ENCODE measurements at places on chromosomes 16 and 17. TPM values are rescaled to one million over a fixed set of nuclear protein-coding genes. Genes with fewer than 3 reads are reported as not detected.

- DNase-seq = no peak
- H3K27me3 ChIP-seq = no peaks in the 10 kb centered on the region
- H3K27ac ChIP-seq = no peak overlapping the region
- H3K4me3 ChIP-seq = no peak overlapping the region
Measured at GRCh38 chr16:65480281-65481091, 358.6 kb upstream of the CDH11 start.

DNA sequence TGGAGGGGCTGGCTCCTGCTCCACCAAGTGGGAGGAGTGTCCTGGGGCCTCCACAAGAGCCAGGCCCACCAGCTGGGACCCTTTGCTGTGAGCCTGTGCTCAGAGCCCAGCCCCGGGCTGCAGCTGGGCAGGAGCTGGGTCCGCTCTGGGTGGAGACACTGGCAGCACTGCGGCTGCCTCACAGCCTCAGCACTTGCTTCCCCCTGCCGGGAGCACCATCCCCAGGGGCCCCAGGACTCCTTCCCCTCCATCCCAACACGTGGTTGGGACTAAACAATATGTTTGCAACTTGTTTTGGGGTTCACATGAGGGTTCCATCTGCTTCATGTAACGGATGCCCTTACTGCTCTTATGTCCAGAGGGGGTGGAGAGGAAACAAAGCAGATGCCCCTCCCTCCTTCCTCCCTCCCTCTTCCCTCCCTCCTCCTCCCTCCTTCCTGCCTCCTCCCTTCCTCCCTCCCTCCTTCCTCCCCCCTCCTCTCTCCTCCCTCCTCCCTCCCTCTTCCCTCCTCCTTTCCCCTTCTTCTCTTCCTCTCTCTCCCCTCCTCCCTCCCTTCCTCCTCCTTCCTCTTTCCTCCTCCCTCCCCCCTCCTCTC, 16.3 kb upstream of the CBFA2T3 start:
- H3K27ac ChIP-seq = no peak overlapping the region
- H3K36me3 ChIP-seq = no peaks in the 10 kb centered on the region
- DNase-seq = no peak
- H3K27me3 ChIP-seq = peaks cover 98% of the 10 kb centered on the region

GRCh38 chr16:57016831-57017230, 27.5 kb downstream of the NLRC5 start:
- H3K27me3 ChIP-seq = no peaks in the 10 kb centered on the region
- H3K4me1 ChIP-seq = peaks cover 17% of the 10 kb centered on the region
- DNase-seq = no peak
- no peak overlapping the region for H3K27ac ChIP-seq

- H3K36me3 ChIP-seq = no peaks in the 10 kb centered on the region
- H3K4me3 ChIP-seq = no peak overlapping the region
- H3K4me1 ChIP-seq = no peaks in the 10 kb centered on the region
- H3K27ac ChIP-seq = no peak overlapping the region
- H3K27me3 ChIP-seq = peaks cover 54% of the 10 kb centered on the region
Measured at GRCh38 chr17:45821147-45821546, 23.5 kb upstream of the SPPL2C start.

GRCh38 chr16:46908540-46909372, 24.6 kb downstream of the GPT2 start:
- H3K27me3 ChIP-seq = no peaks in the 10 kb centered on the region
- no peak for DNase-seq

GRCh38 chr16:64375391-64375980, 746.4 kb downstream of the CDH11 start:
- no peak for DNase-seq
- peaks cover under 1% of the 10 kb centered on the region for H3K4me1 ChIP-seq
- H3K36me3 ChIP-seq = no peaks in the 10 kb centered on the region
- H3K4me3 ChIP-seq = no peak overlapping the region

GRCh38 chr16:59274141-59274540, 540.0 kb upstream of the GOT2 start:
- no peaks in the 10 kb centered on the region for H3K36me3 ChIP-seq
- H3K4me1 ChIP-seq = no peaks in the 10 kb centered on the region
- H3K27me3 ChIP-seq = no peaks in the 10 kb centered on the region
- DNase-seq = no peak
- no peak overlapping the region for H3K27ac ChIP-seq

- no peaks in the 10 kb centered on the region for H3K36me3 ChIP-seq
- H3K27ac ChIP-seq = no peak overlapping the region
- peaks cover 58% of the 10 kb centered on the region for H3K27me3 ChIP-seq
- no peak overlapping the region for H3K4me3 ChIP-seq
Measured at GRCh38 chr16:87063543-87063942, 253.6 kb downstream of the C16orf95 start.

- DNase-seq = no peak
- no peak overlapping the region for H3K4me3 ChIP-seq
- H3K27ac ChIP-seq = no peak overlapping the region
Measured at GRCh38 chr16:89478576-89479221, 11.7 kb downstream of the ANKRD11 start.

DNA sequence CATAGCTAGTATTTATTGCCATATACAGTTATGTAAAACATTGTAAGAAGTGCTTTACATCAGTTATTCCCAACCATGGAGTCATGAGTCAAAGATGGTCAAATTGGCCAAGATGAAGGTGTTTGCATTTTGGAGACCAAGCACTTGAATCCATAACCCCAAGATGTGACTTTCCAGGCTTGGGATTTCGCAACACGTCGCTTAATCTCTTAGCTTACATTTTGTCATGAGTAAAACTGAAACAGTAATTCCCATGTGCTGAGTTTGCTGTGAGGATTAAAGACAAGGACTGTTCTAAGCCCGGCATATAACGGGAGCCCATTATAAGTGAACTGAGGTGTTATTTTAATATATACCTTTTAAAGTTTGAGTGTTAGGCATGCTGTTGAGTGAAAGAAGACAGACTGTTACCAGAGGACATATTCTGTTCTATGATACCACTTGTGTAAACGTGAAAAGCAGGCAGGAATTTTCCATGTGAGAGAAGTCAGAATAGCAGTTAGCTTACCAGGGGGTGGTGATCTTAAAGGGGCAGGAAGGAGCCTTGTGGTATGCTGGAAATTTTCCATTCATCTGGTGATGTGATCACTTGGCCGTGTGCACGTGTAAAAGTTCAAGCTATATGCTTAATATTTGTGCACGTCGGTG, 484.9 kb downstream of the WWOX start:
- H3K36me3 ChIP-seq = no peaks in the 10 kb centered on the region
- no peaks in the 10 kb centered on the region for H3K27me3 ChIP-seq
- DNase-seq = no peak
- H3K4me3 ChIP-seq = no peak overlapping the region
- H3K27ac ChIP-seq = no peak overlapping the region

GRCh38 chr16:85687651-85688471, 893 bp downstream of the GINS2 start:
- DNase-seq = no peak
- no peak overlapping the region for H3K27ac ChIP-seq
- H3K27me3 ChIP-seq = peaks cover 6% of the 10 kb centered on the region
- peaks cover 15% of the 10 kb centered on the region for H3K4me1 ChIP-seq

DNA sequence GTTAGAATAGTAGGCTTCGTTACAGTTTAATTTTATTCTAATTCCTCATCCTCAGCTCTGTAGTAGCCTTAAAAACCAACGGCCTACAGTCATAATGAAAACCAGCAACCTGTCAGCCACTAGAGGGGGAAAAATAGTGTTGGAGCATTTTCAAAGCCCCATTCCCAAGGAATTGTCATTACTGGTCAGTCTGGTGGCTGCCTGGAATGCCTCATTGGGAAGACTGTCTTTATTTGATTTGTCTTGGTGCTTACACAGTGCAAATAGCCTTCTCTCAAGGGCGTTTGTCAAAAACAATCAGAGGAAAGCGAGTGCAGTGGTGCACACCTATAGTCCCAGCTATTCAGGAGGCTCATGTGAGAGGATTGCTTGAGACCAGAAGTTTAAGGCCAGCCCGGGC, 4.7 kb downstream of the LPCAT2 start:
- DNase-seq = no peak
- H3K4me1 ChIP-seq = peaks cover 11% of the 10 kb centered on the region
- no peaks in the 10 kb centered on the region for H3K27me3 ChIP-seq
- H3K36me3 ChIP-seq = peaks cover 5% of the 10 kb centered on the region
- H3K27ac ChIP-seq = no peak overlapping the region

GRCh38 chr16:23187341-23187740, 4.8 kb downstream of the SCNN1G start:
- no peaks in the 10 kb centered on the region for H3K36me3 ChIP-seq
- no peak overlapping the region for H3K27ac ChIP-seq
- no peak for DNase-seq
- H3K27me3 ChIP-seq = peaks cover 48% of the 10 kb centered on the region

- H3K27ac ChIP-seq = no peak overlapping the region
- no peak for DNase-seq
- no peak overlapping the region for H3K4me3 ChIP-seq
Measured at GRCh38 chr16:79190542-79190941, 410.0 kb downstream of the MAF start.

GRCh38 chr16:54977211-54977610, 46.5 kb downstream of the IRX5 start:
- no peak overlapping the region for H3K27ac ChIP-seq
- DNase-seq = no peak
- no peaks in the 10 kb centered on the region for H3K4me1 ChIP-seq
- no peak overlapping the region for H3K4me3 ChIP-seq

DNA sequence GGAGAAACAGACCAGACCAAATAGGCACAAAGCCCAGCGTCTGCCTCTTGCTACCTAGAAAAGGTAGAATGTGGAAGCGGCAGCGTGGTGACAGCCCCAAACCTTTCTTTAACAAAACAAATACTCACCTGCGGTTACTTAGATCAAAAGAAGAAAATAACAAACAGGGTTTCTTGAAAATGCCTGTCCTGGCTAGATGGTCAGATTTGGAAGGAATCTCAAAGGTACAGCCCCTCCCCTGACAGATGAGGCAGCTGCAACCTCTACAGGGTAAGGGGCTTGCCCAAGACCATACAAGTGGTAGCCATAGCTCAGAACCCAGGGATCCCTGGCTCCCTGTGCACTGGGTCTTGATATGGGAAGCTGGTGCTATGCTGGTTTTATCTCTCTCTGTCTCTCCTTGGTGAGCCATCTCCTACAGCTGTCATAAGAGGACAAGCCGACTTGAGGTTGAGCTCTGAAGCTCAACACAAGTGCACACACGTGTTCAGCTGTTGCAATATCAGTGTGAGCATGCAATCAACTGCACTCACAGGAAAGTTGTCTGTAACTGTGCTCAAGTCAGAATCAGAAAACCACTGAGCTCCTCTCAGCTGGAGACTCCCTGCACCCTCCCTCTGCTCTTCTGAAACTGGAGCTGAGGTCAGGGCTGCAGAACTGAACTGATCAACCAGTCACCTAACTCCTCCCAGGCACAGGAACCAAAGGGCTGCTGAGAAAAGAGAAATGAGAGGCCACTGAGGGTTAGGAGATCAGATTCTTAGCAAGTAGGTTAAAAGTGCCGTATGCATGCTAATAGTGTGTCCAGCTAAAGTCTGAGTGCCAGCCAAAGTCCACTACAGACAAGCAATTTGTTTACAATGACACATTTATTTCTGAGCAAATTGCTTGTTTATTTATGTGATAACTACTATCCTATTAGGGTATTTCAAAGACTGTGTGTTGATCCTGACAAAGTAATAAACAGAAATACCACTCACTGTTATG, 6.1 kb upstream of the RNF157 start:
- DNase-seq = no peak
- H3K36me3 ChIP-seq = no peaks in the 10 kb centered on the region
- peaks cover 8% of the 10 kb centered on the region for H3K4me1 ChIP-seq
- H3K27ac ChIP-seq = no peak overlapping the region

- no peaks in the 10 kb centered on the region for H3K36me3 ChIP-seq
- no peaks in the 10 kb centered on the region for H3K27me3 ChIP-seq
- no peak overlapping the region for H3K27ac ChIP-seq
- H3K4me1 ChIP-seq = peaks cover 13% of the 10 kb centered on the region
- no peak for DNase-seq
- no peak overlapping the region for H3K4me3 ChIP-seq
Measured at GRCh38 chr17:14330492-14330962, 29.6 kb downstream of the HS3ST3B1 start.

GRCh38 chr17:78535273-78536197, 41.7 kb downstream of the DNAH17 start:
- H3K27ac ChIP-seq = no peak overlapping the region
- no peaks in the 10 kb centered on the region for H3K36me3 ChIP-seq
- no peak for DNase-seq
- H3K4me1 ChIP-seq = peaks cover 8% of the 10 kb centered on the region
- no peak overlapping the region for H3K4me3 ChIP-seq

DNA sequence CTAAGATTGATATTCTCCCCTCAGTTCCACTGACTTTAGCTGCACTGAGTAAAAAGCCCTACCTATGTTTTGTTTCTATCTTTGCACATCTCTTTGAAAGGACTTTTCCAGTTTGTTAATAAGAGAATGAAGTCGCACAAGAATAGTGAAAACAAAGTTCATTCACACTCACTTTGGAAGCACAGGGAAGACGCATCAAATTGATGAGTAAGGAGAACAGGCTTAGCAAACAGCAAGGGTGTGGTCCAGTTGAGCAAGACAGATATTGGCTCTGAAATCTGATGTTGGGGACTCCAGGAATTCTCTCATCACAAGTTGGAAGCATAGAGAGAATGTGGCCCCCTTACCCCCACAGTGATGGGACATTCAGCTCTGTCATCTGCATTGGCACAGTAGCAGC, 221.3 kb downstream of the CDH11 start:
- H3K4me1 ChIP-seq = peaks cover 9% of the 10 kb centered on the region
- DNase-seq = no peak
- no peak overlapping the region for H3K4me3 ChIP-seq

DNA sequence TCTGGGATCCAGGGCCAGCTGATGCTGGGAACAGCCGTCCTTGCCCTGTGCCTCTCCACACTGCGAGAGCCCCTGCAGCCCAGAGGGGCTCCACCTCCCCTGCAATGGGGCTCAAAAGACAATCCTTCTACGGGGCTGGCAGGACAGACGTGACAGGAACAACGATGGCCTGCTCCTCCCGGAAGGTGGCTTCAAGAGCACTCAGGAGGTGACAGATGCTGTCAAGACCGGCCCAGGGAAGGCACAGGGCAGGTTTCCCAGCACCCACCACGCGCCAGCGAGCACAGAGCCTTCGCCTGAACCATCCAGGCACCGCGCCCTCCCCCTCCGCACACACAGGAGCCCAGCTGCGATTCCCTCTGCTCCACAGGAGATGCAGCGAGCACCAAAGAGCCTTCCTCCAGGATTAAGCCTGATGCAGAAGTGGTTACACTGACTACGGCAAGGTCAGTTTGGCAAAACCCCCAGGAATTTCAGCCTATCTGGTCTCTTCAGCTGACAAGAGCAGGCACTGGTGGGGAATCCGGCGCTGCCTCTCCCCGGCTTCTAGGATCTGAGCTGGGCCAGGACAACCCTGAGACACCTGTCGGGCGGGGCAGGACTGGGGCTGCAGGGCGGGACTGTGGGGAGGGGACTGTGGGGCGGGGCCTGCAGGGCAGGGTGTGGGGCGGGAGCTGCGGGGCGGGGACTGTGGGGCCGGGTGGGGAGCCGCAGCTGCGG, 103.4 kb downstream of the ZNF778 start:
- H3K4me3 ChIP-seq = peak overlapping the region; percentile 49
- no peaks in the 10 kb centered on the region for H3K36me3 ChIP-seq
- peak overlapping the region; percentile 91 for H3K27ac ChIP-seq
- DNase-seq = peak; percentile 64
- H3K4me1 ChIP-seq = peaks cover 99% of the 10 kb centered on the region

RDM1 gene
- total RNA-seq = not detected

ZG16B gene
- 0.27 TPM for total RNA-seq

CRHR1 gene
- not detected for total RNA-seq

SAMD14 gene
- 1.6 TPM for total RNA-seq

EPX gene
- not detected for total RNA-seq

TRIM47 gene
- total RNA-seq = 27.5 TPM

FMNL1 gene
- total RNA-seq = 8.7 TPM
